ENCODE measurements at places on chromosomes 1 and 21. TPM values are rescaled to one million over a fixed set of nuclear protein-coding genes. Genes with fewer than 3 reads are reported as not detected.

The E2F2 gene
- 6.8 TPM for total RNA-seq

GRCh38 chr21:21000591-21001175 is 2.5 kb downstream of the NCAM2 start:
- DNase-seq, result no peak
- H3K36me3 ChIP-seq, result no peaks in the 10 kb centered on the region
- no peak overlapping the region for H3K27ac ChIP-seq
- H3K4me1 ChIP-seq, result no peaks in the 10 kb centered on the region

The GNAT2 gene
- total RNA-seq, result not detected

DNA sequence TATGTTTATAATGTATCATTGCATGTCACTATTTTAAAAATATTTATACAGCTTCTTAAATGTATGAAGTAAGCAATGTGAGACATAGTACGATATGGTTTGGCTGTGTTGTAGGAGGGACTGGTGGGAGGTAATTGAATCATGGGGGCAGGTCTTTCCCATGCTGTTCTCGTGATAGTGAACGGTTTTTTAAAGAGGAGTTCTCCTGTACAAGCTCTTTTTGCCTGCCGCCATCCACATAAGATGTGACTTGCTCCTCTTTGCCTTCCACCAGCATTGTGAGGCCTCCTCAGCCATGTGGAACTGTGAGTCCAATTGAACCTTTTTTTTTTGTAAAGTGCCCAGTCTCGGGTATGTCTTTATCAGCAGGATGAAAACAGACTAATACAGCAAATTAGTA is 10.3 kb downstream of the ABCD3 start:
- H3K4me1 ChIP-seq, result peaks cover 34% of the 10 kb centered on the region
- no peaks in the 10 kb centered on the region for H3K27me3 ChIP-seq
- no peak overlapping the region for H3K4me3 ChIP-seq
- peak overlapping the region; percentile 68 for H3K27ac ChIP-seq

GRCh38 chr1:207423560-207424292 is 30.4 kb upstream of the CR2 start:
- no peaks in the 10 kb centered on the region for H3K4me1 ChIP-seq
- DNase-seq, result peak; percentile 51
- H3K27ac ChIP-seq, result no peak overlapping the region
- no peaks in the 10 kb centered on the region for H3K36me3 ChIP-seq
- peak overlapping the region; percentile 24 for H3K4me3 ChIP-seq

DNA sequence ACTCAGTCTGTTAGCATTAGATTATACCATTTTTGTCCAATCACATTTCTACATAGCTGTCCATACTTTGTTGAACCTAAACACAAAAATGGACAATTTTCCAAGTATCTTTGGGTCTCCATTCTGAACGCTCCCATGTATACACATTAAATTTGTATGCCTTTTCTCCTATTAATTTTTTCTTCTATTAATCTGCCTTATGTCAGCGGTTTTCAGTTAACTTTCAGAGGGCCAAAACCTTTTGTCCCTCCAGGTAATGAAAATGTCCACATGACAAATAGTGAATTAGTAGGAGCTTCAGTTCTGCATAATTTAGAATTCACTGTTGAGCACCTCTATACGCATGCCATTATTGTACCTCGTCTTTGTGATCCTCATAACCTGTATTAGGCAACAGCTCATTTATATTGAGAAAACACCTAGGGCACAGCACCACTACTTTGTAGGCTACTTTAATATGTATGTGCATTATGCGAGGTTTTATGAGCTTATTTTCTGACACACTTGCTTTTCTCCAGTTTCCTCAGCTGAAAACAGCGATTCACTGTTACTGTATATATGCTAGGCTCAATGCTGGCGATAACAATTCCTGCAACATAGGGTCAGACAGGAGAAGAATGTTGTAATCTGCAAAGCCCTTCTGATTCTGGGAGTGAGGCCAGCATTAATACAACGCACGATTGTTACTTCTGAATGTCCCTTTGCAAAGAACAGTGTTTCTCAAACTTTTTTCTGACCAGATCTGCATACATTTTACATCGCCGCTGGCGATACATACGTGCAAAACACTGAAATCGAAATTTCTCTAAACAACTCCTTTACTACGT is 1.1 kb upstream of the ABCD3 start:
- H3K27me3 ChIP-seq, result no peaks in the 10 kb centered on the region
- H3K4me1 ChIP-seq, result peaks cover 6% of the 10 kb centered on the region
- H3K4me3 ChIP-seq, result peak overlapping the region; percentile 93
- DNase-seq, result no peak
- H3K27ac ChIP-seq, result peak overlapping the region; percentile 91

GRCh38 chr1:10514490-10515235 is 39.9 kb downstream of the PEX14 start:
- H3K4me1 ChIP-seq, result no peaks in the 10 kb centered on the region
- no peaks in the 10 kb centered on the region for H3K36me3 ChIP-seq
- no peak overlapping the region for H3K4me3 ChIP-seq

DNA sequence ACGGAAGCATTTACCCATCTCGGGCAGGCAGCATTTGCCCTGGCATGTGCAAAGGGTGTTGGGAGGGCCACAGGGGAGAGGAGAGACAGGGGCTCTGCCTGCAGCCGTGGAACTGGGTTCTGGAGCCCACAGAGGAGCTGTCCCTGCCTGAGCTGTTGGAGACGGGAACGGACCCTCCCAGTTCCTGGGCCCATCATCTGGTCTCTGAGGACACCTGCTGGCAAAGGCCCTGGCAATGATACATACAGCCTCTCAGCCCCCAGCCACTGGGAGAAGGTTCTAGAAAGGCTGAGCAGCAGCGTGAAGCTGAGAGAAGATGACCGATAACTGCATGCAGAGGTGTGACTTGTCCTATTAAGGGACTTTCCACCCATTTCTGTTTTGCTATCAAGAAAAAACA is 31.4 kb downstream of the FAAP20 start:
- H3K27ac ChIP-seq, result no peak overlapping the region
- no peaks in the 10 kb centered on the region for H3K27me3 ChIP-seq
- no peaks in the 10 kb centered on the region for H3K4me1 ChIP-seq
- no peak for DNase-seq
- no peaks in the 10 kb centered on the region for H3K36me3 ChIP-seq

DNA sequence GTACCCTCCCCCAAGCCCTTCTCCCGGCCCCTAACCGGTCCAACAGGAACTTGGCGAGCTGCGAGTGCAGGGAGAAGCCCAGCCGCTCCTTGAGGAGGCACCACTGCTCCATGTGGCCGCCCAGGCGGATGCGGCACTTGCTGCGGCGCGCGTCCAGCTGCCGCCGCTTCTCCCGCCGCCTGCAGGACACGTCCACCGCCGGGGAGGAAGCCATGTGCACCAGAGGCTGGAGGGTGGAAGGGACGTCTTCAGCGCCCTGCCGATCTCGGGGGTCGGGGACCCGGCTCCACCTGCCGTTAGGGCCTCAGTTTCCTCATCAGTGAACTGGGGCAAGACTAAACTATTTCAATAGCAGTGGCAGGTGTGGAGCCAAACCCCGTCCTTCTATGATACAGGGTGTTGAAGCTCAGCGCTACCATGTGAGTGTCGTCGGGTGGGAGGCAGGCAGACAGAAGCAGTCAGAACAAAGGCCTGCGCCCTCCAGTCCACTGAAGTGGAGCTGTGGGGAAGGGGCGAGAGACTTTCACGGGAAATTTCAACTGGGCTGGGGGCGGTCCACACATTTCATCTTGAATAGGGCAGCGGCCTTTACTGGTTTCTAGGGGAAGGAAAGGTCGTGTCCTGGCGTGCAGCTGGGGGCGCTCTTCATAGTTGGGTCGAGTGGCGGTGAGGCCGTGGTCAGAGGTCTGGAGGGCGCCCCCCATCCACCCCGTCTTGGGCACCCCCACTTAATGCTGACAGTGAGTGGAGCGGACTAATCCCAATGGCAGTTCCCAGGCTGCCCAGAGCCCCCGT is 592 bp downstream of the ZNF692 start:
- DNase-seq, result peak; percentile 75
- H3K4me3 ChIP-seq, result peak overlapping the region; percentile 54
- no peaks in the 10 kb centered on the region for H3K36me3 ChIP-seq
- H3K27me3 ChIP-seq, result no peaks in the 10 kb centered on the region

The PPIH gene
- 30.5 TPM for total RNA-seq

DNA sequence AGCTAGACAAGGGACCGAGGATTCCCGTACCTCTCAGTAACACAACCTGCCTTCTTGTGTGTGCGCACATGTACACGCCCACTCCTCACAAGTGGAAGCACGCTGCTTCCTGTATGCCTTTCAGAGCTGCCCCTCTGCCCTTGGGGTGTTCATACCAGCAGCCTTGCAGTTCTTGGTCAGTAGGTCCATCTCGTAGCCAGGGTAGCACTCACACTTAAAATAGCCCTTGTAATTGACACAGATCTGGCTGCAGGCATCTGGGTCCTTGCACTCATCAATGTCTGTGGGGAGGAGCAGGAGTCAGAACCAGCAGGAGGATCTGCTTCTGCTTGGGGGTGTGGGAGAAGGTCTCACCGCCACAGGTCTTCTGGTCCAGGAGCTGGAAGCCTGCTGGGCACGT is 32.6 kb upstream of the MAGOH start:
- no peak for DNase-seq
- no peak overlapping the region for H3K27ac ChIP-seq
- H3K4me3 ChIP-seq, result no peak overlapping the region
- H3K4me1 ChIP-seq, result no peaks in the 10 kb centered on the region

The HHAT gene
- total RNA-seq, result 16.9 TPM

The SMCP gene
- not detected for total RNA-seq

DNA sequence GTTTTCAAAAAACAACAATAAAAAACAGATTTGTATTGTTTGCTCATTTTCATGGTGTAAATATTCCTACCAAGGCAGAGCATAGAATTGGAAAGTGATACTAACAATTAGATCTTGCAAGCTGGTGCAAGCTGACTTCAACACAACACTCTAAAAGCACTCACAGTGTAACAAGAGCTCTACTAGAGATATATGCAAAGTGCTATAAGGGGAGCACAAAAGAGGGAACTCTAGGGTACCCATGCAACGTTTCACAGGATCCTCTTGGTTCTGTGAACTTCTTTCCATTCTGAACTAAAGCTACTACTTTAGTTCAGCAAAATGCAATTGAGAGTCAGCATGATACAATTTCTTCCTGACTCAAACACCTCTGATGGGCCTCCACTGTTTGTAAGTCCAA is 78.3 kb downstream of the ATP1B1 start:
- no peak overlapping the region for H3K4me3 ChIP-seq
- DNase-seq, result no peak
- H3K4me1 ChIP-seq, result no peaks in the 10 kb centered on the region
- no peaks in the 10 kb centered on the region for H3K27me3 ChIP-seq
- no peaks in the 10 kb centered on the region for H3K36me3 ChIP-seq
- no peak overlapping the region for H3K27ac ChIP-seq

The PLEKHN1 gene
- 0.40 TPM for total RNA-seq

The CD244 gene
- total RNA-seq, result 1.3 TPM

GRCh38 chr1:17629460-17629859 is 90.0 kb downstream of the ARHGEF10L start:
- no peaks in the 10 kb centered on the region for H3K36me3 ChIP-seq
- no peak overlapping the region for H3K27ac ChIP-seq
- no peak overlapping the region for H3K4me3 ChIP-seq
- no peaks in the 10 kb centered on the region for H3K27me3 ChIP-seq

- DNase-seq, result no peak
- H3K4me3 ChIP-seq, result no peak overlapping the region
- no peaks in the 10 kb centered on the region for H3K36me3 ChIP-seq
- no peaks in the 10 kb centered on the region for H3K27me3 ChIP-seq
Observed at GRCh38 chr1:54408147-54409066, 2.2 kb upstream of the SSBP3 start.

- peaks cover 11% of the 10 kb centered on the region for H3K4me1 ChIP-seq
- no peak overlapping the region for H3K27ac ChIP-seq
- H3K36me3 ChIP-seq, result no peaks in the 10 kb centered on the region
Observed at GRCh38 chr1:2611031-2611501, 21.8 kb downstream of the MMEL1 start.

GRCh38 chr1:178768423-178768822 is 43.4 kb downstream of the RALGPS2 start:
- no peaks in the 10 kb centered on the region for H3K4me1 ChIP-seq
- no peak for DNase-seq
- no peak overlapping the region for H3K27ac ChIP-seq
- H3K36me3 ChIP-seq, result no peaks in the 10 kb centered on the region
- no peaks in the 10 kb centered on the region for H3K27me3 ChIP-seq

DNA sequence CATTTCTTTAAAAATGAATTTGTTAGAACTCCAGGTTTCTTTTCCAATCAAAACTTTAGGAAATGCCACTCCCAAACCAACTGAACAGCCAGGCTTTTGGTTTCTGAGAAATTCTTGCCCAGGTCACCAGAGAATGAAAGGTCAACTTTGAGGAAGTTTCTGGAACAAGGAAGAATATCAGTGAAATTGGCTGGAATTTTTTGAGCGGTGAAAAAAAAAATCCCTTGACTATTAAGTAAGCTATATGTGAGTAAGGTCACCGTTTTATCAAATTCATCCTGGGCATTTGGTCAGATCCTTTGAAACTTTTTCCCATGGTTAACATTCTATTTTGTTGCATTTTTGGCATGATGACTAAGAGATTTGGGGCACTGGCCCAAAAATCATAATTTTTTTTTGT is 469.3 kb downstream of the LTN1 start:
- H3K4me3 ChIP-seq, result no peak overlapping the region
- no peak for DNase-seq
- no peak overlapping the region for H3K27ac ChIP-seq
- no peaks in the 10 kb centered on the region for H3K4me1 ChIP-seq

- DNase-seq, result no peak
- H3K27ac ChIP-seq, result no peak overlapping the region
- no peaks in the 10 kb centered on the region for H3K27me3 ChIP-seq
- H3K4me3 ChIP-seq, result no peak overlapping the region
Observed at GRCh38 chr1:79478160-79478559, 471.6 kb upstream of the ADGRL4 start.

DNA sequence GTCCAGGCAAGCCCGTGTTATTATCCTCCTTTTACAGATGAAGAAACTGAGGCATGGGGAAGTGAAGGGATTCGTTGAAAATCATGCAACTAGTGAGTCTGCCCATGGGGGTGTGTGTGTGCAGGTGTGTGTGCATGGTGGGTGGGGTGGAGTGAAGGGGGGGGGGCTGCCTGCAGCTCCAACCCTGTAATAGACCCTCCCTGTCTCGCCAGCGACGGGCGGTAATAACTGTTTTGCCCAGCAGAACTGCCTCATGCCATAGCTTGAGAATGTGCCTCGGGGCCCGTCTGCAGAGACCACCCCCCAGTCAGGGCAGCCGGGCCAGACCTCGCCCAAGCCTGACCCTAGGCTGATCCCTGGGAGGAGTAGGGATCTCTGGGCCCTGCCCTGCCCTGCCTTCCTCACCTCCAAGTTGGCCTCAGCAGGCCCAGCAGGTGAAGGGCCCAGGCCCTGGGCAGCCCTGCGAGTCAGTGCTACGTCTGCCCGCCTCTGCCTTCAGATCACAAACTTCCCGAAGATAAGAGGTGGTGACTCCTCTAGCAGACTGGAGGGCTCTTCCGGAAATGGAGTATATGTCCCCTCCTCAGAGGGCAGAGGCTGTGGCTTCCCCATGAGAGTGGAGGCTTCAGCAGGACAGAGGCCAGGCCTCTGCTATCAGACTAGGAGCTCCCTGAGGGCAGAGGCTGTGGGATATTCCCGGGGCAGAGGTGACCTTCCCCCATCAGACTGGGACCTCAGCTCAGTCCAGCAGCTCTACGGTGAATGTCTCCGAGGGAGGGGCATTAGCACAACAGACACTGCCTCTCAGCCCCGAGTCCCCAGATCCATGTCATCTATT is 15.7 kb upstream of the EPHA2 start:
- peaks cover 56% of the 10 kb centered on the region for H3K4me1 ChIP-seq
- H3K27ac ChIP-seq, result no peak overlapping the region
- H3K36me3 ChIP-seq, result no peaks in the 10 kb centered on the region
- no peak for DNase-seq

The LIN28A gene
- total RNA-seq, result not detected

GRCh38 chr1:165902565-165902964 is 75.2 kb downstream of the UCK2 start:
- H3K36me3 ChIP-seq, result no peaks in the 10 kb centered on the region
- no peak for DNase-seq
- H3K4me1 ChIP-seq, result no peaks in the 10 kb centered on the region
- H3K27ac ChIP-seq, result no peak overlapping the region
- no peak overlapping the region for H3K4me3 ChIP-seq

Measured in Peyer's patch (tissue), 4 donors.